HFFc6 (cell line): ENCODE measurements at places on chromosomes 5 and 9.

DNA sequence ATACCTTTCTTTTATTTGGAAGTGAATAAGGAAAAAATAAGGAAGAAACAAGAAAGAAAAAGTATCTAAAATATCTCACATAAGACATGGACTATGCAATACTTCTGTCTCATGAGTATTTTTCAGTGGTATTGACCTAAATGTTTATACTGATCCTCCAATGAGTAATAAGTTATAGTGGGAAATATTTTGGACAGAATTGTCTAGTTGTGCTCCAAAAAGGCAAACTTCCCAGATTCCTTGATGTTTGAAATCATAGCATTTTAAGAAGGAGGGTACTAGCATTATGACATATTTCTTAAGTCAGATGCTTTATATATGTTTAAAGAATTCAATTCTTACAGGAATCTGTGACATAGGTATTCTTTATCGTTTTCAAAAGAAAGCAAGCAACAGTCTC is 34.5 kb upstream of the BASP1 start:
- no peak for DNase-seq

DNA sequence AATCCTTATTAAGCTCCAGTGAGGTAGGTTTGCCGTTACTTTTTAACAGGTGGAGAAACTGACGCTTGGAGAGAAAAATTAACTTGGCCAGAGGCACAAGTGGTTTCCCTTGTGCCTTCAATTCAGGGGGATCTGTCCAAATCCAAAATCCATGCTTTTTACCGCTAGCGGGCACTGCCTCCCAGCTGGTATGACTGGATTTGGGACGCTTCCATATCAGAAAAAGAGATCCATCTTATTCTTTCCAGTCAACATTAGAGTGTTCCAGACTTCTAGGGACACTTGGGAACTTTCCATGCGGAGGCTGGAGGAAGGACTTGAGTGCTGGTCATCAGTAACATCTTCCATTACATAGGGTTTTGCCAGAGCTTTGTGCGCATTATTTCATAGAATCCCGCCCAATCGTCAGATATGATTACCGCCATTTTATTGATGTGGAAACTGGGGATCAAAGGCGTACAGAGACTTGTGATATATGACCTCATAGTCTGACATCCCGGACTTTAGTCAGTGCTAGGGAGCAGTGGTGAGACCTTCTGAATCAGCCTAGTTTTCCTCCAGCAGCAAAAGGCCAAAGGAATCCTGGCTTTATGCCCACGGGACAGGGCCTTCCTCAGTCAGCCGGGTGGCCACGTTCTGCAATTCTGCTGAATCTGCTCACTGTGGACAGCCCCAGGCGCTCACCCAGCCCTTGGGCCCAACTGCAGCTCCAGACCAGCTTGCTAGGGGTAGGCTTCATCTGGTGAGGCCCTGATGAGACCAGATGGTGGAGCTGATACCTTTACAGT is 1.1 kb upstream of the GNPDA1 start:
- peak; percentile 83 for DNase-seq

GRCh38 chr5:141512390-141512910 is 23.6 kb downstream of the PCDHGC5 start:
- peak; percentile 43 for DNase-seq

DNA sequence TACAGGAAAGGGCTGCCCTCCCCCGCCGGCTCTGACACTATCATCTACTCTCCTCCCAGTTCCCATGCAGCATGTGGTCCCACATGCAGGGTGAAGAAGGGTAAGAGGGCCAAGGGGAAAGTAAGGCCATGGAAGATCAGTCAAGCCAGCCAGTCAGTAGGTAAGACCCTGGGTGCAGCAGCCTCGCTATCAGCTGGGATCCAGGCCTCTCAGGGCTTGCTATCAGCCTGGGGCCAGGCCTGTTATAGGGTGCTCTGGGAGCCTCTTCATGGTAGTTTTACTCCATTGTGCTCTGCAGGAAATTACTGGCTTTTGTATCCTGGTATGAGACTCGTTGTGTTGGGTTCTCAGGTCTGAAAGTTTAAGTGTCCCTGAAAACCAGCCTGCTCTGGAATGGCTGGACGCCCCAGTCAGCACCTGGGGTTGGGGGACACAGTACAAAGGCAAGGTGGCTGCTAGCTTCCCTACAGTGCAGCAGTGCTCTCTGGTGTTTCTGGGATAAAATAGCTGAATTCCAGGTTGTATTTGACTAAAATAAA is 21.4 kb downstream of the SLC22A4 start:
- DNase-seq = no peak

- no peak for DNase-seq
These were observed 45.3 kb upstream of the TENT2 start for GRCh38 chr5:79566896-79567295.

DNA sequence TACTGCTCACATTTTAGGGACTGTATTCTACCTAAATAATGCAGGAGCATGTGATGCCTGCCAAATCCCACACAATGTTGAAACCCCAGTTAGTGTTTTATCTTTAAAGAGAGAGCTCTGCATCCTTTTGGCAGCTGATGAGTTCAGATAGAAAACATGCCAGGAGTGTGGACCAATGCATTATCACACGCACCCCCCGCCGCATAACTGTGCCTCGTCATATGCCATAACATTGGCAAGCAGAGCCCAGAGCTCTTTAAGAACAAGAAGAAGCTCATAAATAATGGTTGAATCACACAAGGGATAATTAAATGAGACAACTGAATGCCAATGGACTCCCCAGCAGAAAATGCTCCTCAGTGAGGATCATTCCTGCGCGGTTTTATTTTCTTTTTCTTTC is 52.8 kb upstream of the RORB start:
- DNase-seq = no peak
